Non-pigmented ciliary epithelial cell (primary cell): ENCODE measurements at places on chromosomes 1 and 21.

GRCh38 chr1:33086384-33086850, 5.5 kb downstream of the AZIN2 start:
- DNase-seq: no peak

DNA sequence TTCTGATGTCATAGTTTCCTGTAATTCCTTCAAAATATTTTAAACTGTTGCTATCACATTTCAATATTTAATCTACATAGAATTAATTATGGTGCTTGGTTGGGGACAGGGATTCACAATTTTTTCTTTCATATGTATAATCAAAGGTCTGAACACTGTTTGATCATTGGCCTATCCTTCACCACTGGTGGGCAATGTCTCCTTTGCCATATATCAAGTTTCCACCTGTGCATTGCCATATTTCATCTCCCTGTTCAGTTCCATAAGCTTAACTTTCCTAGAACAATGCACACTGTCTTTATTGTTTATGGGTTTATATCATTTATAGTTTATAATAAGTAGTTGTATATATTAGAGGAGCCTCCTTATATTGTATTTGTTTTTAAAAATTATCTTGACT, 374.9 kb upstream of the PTBP2 start:
- DNase-seq: no peak

- no peak for DNase-seq
These were observed 22.5 kb downstream of the KIF26B start for GRCh38 chr1:245177071-245177900.

DNA sequence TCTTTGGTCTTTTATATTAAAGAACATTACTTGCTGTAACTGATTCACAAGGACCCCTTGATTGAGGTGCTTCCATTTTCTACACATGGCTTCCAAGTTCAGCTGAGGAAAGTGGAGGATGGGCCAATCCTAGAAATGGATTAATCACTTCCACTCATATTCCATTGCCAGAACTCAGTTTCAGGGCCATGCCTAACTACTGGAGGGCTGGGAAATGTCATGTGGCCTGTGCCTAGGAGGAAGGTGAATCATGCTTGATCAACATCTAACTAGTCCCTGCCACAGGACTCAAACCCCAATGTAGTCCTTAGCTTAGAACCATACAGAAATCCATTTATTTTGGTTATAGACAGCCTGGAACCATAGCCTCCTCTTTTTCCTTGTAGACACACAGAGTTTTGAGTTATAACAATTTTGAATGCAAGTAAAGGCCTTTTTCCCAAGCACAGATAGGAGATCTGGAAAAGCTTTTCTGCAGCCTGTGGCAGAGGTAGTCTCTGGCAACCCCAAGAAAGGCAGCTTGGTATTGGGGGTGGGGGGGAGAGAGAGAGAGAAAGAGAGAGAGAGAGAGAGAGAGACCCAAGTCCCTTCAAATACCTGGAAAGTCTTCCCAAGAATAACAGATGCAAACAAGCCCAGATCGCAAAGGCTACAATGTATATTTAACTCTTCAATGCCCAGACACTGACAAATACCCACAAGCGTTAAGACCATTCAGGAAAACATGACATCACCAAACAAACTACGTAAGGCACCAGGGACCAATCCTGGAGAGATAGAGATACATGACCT, 12.5 kb downstream of the MAST2 start:
- DNase-seq: no peak

GRCh38 chr1:2103266-2103900, 53.2 kb downstream of the PRKCZ start:
- DNase-seq: no peak
